Lower lobe of right lung (tissue), 2 donors: ENCODE measurements at places on chromosomes 7 and 10.

DNA sequence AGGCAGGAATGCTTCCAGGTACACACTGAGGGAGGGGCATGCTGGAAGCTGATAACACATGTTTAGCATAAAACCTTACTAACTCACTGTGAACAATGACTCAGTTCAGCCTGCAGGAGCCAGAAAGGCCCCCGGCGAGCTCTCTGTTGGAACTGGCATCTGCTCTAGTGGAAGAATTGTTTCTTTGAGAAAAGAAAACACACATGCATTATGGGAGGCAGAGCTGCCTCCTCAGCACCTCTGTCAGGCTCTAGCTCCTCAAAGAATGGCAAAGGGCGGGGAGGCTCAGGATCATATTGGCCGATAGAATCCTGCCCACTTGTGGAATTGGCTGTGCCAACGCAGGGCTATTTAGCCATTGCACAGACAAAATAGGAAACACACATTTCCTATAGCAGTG, 338.3 kb downstream of the CXCL12 start:
- no peak for DNase-seq

DNA sequence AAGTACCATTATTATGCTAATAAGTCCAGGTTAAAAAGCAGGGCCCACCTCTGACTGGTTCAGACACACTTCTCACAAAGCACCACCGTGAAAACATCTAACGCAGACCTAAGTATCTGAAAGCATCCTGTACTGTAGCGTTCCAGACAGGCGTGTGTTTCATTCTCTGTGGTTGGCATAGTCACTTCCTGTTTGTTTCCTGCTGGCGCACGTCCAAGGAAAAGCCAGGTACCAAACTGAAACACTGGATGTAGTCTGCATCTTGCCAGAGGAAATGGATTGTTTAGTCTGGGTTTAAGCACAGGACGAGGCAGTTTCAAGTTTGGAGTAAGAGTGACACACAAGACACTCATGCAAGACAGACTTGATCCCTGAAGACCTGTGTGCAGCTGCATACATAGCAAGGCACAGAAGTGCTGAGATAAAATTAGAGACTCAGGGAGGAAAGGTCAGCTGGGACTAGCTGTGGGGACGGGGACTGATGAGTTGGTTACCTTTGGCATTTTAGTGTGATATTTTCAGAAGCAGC, 23.3 kb downstream of the BPGM start:
- peak; percentile 64 for DNase-seq

- peak; percentile 49 for DNase-seq
These were observed 169.3 kb upstream of the AKR1E2 start for GRCh38 chr10:4656576-4657194.

GRCh38 chr10:125340903-125341302, 180.5 kb upstream of the CTBP2 start:
- no peak for DNase-seq

- no peak for DNase-seq
These were observed 81.5 kb downstream of the ZNF22 start for GRCh38 chr10:45082176-45082575.

GRCh38 chr7:115475206-115475605, 553.3 kb downstream of the MDFIC start:
- DNase-seq, result no peak
